ENCODE measurements at places on chromosomes 2 and 18. TPM values are rescaled to one million over a fixed set of nuclear protein-coding genes. Genes with fewer than 3 reads are reported as not detected.

The MYL12A gene
- 707 TPM for total RNA-seq

The MYO5B gene
- not detected for total RNA-seq

The WBP1 gene
- total RNA-seq = 23.6 TPM

The COBLL1 gene
- 25.5 TPM for total RNA-seq

The NEU2 gene
- total RNA-seq = not detected

The RNF144A gene
- 61.6 TPM for total RNA-seq

The GCG gene
- not detected for total RNA-seq

The KCNIP3 gene
- 168 TPM for total RNA-seq

The IL36G gene
- not detected for total RNA-seq

The CXCR1 gene
- total RNA-seq = not detected

The HOXD9 gene
- total RNA-seq = not detected

All from melanocyte of skin (primary cell).